ENCODE measurements at places on chromosomes 2 and 18.

- no peak for DNase-seq
Observed at GRCh38 chr2:127166231-127166860, 53.8 kb downstream of the CYP27C1 start.

DNA sequence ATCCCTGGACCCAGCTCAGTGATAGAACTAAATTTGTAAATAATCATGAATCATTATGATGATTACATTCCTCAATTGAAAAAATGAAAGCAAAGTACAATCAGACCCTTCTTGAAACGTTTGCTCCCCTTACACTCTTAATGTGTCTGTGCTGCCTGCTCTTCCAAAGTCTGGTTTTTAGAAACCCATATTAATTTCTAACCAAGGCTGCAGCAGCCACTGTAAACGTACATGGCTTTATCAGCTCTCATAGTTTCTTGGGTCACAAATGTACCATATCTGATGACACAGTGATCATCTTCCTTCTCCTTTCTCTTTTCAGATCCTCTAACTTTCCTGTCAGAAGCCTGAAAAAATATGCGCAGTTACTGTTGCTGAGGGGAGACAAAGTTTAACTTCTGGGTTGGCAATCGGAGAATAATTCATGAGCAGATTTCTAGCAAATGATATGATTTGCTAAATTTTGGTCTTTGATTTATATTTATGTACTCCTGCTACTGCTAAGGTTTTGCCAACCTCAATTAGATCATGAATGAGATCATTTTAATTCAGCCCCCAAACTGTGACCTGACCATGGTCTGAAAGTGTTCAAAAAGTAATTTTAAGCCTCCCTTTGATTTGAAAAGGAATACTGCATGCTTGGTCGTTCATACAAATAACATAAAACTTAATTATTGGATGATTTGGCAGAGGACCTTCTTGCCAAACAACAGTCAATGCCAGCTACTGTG is 12.3 kb downstream of the ZEB2 start:
- DNase-seq: no peak

GRCh38 chr18:7572822-7573221 is 5.7 kb downstream of the PTPRM start:
- no peak for DNase-seq

DNA sequence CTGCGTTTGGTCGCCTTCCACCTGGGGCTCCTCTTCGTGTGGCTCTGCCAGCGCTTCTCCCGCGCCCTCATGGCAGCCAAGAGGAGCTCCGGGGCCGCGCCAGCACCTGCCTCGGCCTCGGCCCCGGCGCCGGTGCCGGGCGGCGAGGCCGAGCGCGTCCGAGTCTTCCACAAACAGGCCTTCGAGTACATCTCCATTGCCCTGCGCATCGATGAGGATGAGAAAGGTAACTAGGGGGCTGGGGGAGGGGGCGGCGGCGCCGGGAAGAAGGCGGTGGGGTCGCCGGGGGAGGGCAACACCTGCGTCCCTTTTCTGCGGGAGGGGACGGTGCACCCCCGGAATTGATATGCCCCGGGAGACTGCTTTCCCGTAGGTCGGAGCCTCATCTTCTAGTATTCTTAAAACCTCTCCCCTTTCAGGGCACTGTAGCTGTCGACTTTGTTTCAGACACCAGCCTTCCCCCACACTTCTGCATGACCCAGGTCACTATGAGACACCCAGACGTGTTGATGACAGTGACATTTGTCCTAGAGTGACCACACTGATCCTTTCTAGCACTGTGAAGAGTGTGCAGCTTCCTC is 755 bp downstream of the SPAST start:
- DNase-seq: no peak

Measured in activated T-cell treated with anti-CD3 and anti-CD28 coated beads, Interleukin-2, amount 50 U/mL, for 48 hours (primary cell).